ENCODE measurements at places on chromosomes 5 and 9.

DNA sequence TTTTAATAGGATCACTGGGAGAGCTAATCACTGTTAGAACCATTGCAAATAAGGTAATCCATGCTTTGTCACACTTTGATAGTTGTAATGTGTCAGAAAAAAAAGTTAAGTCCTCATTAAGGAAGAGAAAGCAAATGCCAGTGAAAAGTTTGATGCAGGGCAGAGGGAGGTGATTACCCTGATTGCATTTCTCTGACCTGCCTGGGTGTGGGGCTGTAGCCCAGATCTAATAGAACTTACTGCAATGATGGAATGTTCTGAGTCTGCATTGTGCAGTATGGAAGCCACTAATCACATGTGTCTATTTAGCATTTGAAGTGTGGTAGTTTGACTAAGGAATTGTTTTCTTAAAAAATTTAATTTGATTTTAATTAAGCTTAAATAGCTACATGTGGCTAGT, 202.7 kb downstream of the ATP10B start:
- no peak for DNase-seq

- DNase-seq: no peak
Observed at GRCh38 chr5:180423133-180423532, 70.0 kb upstream of the GFPT2 start.

DNA sequence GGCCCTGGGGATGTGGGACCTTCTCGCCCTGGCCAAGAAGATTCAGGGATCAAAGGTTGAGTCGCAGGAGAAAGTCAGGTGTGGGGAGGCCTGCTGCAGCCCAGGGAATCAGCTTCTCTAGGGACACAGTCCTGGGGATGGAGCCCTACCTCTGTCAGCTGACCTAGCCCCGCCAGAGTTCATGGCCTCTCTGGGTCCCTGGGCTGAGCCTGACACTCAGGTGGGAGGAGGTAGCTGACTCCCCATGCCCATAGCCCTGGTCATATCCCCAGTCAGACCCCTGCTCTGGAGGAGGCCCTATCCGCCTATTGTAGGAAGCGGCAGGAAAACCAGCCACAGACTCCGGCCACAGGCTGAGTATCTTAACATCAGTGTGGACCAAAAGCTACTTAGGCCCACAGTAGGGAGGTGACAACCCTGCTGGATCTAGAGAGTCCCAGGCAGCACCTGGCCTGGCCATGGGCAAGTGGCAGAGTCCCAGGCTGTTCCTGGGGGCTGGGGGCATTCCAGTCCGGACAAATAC, 15.0 kb upstream of the MRNIP start:
- DNase-seq: no peak

GRCh38 chr5:4941957-4942830, 197.9 kb upstream of the ADAMTS16 start:
- no peak for DNase-seq

DNA sequence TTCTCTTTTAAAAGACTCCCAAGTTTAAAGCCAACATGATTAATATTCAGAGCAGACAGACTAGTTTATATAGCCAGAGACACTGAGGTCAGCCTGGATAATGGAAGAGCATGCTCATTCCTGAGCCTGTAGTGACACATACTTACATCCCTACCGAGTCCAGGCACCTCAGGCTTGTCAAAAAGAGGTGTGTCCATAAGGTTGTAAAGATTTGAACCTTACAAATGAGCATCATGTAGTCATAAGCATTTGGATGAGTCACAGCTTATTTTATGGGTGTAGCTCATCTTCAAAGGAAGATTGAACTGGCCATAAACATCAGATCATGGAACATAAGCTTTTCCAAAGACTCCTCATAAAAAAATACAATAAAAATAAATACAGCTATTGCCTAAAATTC, 333.5 kb downstream of the EFNA5 start:
- DNase-seq: no peak

DNA sequence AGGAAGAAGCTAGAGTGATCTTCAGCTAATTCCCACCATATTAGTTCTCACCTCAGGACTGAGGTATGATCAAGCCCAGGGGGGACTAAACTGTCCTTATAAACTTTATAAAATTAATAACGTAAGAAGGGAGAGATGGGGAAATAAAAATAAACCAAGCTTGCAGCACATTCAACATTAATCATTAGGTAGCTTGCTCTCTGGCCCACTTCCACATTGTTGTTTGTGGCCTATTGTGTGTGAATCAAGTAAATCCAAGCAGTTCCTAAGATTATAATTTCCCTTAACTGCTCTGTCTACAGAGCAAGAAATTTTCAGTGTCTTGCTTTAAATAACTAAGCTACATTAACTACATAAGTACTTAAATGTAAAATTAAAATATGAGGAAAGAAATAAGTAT, 131.3 kb upstream of the ABCA1 start:
- no peak for DNase-seq

- no peak for DNase-seq
Observed at GRCh38 chr9:98775831-98776441, 20.4 kb downstream of the ANKS6 start.

GRCh38 chr9:97698865-97699264, 1.7 kb upstream of the XPA start:
- DNase-seq: no peak

DNA sequence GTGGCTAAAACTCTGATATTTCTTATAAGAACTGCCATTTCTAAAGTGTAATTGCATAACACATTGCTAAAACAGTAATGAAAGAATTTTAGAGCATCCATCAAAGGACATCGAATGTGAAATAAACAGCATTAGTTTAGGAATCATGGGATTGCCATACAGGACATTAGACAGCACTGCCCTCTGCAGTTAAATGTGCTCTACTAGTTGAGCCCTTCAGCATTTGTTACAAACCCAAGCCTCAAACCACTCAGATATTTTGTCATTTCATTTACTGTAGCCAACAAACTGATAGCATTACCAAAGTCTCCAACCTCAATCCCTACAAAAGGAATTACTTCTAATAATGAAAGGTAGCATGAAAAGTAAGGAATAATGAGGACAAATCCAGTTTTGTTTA, 116.8 kb upstream of the COX7C start:
- no peak for DNase-seq

- DNase-seq: no peak
Observed at GRCh38 chr9:93256878-93257807, 73.2 kb downstream of the WNK2 start.

DNA sequence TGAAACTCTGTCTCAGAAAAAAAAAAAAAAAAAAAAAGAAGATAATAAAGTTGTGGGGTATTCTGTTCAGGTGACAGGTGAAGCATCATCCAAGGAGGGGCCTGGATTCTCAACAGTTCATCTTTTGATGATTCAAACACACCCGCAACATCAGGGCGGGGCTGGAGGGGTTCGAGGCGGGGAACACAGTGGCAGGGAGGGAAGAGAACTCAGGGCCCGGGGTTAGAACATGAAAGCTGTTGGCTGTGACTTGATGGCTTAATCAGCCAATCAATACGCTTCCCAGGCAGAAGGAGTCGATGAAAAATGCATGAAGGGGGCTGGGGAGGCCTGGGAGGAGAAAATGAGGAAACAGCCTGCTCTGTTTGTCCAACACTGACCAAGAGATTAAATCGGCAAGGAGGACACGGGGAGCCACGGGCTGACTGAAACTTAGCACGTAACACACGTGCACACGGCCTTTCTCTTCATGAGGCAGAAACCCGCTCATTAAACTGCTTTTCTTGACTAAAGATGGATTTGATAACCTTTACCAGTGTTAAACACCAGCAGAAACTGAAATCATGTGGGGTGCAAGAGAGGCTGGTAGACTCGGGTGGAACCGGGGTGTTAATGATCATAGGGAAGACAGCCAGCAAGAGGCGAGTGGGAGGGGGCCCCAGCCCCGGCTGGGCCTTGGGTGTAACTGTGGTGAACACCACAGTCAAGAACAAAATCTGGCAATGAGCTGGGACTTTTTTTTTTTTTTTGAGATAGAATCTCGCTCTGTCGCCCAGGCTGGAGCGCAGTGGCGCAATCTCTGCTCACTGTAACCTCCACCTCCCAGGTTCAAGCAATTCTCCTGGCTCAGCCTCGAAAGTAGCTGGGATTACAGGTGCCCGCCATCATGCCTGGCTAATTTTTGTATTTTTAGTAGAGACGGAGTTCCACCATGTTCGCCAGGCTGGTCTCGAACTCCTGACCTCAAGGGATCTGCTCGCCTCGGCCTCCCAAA, 105.7 kb upstream of the RAPGEF1 start:
- no peak for DNase-seq

DNA sequence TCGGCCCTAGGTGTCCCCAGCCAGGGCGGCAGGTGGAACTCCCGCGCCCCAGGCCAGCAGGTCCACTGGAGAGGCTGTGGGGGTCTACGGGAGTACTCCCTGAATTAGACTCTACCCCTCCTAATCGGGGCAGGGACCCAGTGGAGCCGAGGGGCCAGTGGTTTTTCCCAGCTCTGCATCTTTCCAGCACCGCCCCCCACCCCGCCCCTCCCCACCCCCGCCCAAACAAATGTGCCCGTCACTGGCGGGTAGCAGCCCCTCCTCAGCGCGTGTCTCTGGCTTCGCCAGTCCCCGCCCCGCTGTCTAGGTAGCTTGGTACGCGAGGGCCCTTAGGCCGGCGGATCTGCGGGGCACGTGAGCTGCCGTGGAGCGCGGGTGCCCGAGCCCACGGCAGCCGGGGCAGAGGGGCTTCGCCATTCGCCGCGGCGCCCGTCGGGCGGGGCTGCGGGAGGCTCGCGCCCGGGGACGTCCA, 7.0 kb downstream of the UNC5A start:
- DNase-seq: no peak

- no peak for DNase-seq
Observed at GRCh38 chr9:123081824-123082223, 48.4 kb downstream of the GPR21 start.

- DNase-seq: no peak
Observed at GRCh38 chr5:112772124-112772523, 34.4 kb downstream of the APC start.

DNA sequence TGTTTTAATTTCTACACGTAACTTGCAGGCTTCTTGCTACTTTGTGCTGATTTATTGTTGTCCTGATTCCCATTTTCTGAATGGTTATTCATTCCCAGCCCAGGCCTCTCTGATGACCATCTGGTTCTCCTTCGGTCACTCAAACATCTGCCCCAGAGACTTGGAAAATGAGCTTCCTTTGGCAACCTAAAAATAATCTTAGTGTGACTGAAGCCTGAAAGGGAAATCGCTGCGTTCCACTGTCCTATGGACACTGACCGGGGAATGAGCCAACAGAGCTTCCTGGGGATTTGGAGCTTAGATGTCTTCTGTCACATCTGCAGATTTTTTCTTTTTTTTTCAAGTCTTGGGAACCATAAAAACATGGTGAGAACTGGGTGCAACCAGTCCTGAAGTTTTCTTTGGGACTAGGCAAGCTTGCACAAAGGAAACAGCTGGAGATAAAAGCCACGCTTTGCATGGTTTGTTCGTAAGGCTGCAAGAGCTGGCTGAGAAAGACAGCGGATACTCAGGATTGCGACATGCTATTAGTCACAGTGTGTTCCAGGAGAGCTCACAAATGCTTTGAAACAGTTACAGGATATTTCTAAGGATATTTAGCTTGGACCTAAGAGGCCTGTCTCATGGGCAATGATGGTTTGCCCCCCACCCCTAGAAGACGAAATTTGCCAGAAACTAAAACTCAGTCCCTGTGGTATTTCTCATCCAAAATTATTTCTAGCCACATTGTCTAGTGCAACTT, 146.2 kb downstream of the GOLPH3 start:
- no peak for DNase-seq

DNA sequence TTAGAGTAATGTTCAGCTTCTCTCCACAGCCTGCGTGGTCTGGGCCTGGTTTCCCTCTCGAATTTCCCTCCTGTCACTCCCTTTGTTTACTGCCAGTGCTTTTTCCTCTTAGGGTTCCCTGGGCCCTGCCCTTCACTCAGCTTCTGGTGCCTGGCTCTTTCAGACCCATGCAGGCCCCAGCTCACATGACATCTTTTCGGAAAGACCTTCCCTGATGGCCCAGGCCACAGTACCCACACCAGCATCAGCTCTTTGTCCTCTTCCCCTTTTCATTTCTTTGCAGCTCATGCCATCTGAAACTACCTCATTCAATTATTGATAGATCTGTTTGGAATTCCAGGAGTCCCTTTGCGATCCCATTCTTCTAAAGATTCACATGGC, 68.1 kb upstream of the ABL1 start:
- no peak for DNase-seq

DNA sequence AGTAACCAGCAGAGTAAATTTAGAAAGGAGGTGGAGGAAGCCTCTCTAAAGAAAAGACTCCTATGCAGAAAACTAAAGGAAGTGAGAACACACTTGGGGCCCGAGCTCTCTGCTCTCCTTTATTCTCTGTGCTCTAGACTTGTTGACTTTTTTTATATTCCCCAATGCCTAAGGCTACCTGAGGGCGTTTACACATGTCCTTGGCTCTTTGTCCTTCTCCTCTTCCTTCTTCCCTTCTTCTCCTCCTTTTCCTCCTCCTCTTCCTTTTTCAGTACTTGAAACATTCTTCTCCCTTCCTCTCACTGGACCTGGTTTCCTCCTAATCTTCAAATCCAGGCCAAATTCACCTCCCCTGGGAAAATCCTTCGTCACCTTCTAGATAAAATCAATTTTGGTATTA, 256.4 kb upstream of the TRPC7 start:
- DNase-seq: no peak

- no peak for DNase-seq
Observed at GRCh38 chr5:126680191-126680817, 79.6 kb downstream of the PHAX start.

GRCh38 chr9:121646992-121647391, 4.4 kb upstream of the DAB2IP start:
- no peak for DNase-seq

- DNase-seq: no peak
Observed at GRCh38 chr5:80834710-80835109, 125.5 kb upstream of the RASGRF2 start.

DNA sequence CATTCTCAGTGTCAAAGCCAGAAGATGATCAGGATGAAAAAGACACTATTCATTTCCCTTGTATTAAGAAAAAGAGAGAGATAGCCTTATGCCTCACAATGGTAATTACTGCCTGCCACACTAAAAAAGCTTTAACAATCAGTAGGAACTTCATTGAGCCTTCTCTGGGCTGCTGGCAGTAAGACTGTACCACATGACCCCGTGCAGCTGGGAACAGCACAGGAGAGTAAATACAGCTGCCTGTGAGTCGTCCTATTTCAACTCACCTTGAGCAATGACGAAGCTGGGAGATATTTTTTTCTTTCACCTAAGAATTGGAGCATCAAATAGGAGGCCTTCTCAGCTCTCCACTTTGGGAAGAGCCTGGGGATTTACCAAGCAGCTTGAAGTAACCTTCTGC, 316.3 kb downstream of the GABRB2 start:
- DNase-seq: no peak

GRCh38 chr9:121358751-121359150, 11.3 kb downstream of the STOM start:
- DNase-seq: no peak

GRCh38 chr5:108260858-108261170, 121.1 kb downstream of the FBXL17 start:
- DNase-seq: no peak

- no peak for DNase-seq
Observed at GRCh38 chr9:114123031-114123977, 24.2 kb upstream of the KIF12 start.

Data from stimulated activated CD8-positive, alpha-beta memory T cell treated with anti-CD3 and anti-CD28 coated beads, Interleukin-15, amount 100 ng/mL, for 4 hours (primary cell).